ENCODE measurements at places on chromosomes 11 and 22. TPM values are rescaled to one million over a fixed set of nuclear protein-coding genes. Genes with fewer than 3 reads are reported as not detected.

The PTPN5 gene
- 0.21 TPM for total RNA-seq

The C22orf42 gene
- not detected for total RNA-seq

The CABP7 gene
- 0.11 TPM for total RNA-seq

The TMA7B gene
- total RNA-seq, result 0.26 TPM

The PHLDA2 gene
- 1.1 TPM for total RNA-seq

- no peak for DNase-seq
Observed at GRCh38 chr11:2176389-2176900, 4.8 kb upstream of the TH start.

DNA sequence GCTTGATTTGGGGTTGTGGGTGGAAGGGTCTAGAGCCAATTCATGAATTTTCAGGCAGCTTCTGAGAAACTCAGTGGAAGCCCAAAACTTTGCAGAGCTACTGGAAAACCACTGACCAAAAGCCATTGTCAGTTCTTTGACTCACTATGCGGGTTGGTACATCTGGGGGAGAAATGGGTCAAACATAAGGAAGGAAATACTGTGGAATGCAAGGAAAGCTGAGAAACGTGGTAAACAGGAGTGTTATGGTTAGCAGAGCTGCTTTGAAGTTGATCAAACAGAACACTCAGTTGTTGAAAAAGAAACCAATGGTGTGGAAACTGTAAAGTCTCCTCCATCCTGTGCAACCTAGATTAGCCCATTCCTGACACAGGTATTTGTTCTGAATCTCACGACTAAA, 6.3 kb upstream of the ABTB2 start:
- DNase-seq, result no peak

DNA sequence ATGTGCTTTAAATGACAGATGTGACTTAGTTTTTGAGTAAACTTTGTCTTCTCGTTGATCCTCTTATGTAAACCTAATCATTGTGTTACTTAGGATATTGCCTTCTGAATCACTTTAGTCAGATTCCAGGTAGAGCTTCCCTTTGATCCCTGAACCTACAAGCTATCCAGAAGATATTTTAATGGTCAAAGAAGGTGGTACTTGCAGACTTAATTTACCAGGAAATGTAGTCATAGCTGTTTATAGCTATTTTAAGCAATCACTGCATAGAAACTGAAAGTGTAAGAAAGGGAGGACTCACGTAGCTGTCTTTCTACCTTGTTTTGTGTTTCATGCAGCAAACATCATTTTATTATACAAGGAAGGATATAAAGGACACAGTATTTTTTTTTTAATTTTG, 189.5 kb downstream of the DDX10 start:
- no peak for DNase-seq

- no peak for DNase-seq
Observed at GRCh38 chr11:3880724-3881123, 25.3 kb downstream of the STIM1 start.

DNA sequence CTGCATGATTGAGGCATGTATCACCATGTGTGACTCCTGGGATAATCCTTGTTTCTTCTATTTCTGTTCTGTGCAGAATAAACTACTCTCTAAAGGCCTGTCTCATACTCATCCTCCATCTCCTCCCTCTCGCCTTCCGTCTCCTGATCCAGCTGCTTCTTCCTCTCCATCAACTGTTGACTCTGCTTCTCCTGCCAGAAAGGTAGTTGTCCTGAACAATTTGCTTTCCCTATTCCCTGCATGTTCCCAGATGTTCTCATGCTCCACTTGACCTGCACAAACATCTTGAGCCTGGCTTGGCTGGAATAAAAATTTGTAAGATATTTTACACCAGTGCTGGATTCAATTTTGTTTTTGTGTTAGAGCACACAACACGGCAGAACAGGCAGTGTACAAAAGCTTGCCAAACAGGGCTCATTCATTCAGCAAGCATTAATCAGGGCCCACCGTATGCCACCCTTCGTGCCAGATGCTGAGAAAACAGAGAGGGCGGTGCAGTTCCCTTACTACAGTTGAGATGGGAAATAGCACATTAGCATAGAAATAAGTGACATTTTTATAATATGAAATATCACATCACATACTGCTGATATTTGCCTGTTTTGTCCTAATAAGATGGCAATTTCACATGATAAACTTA, 133.3 kb upstream of the PARVA start:
- DNase-seq, result no peak

All from urinary bladder (tissue), 4 donors.